A549 treated with dexamethasone at 1 μM for 4 hours (cell line): ENCODE measurements at places on chromosomes 5 and 9. TPM values are rescaled to one million over a fixed set of nuclear protein-coding genes. Genes with fewer than 3 reads are reported as not detected.

Gene TPPP
- total RNA-seq = 5.4 to 9.8 TPM (median 8.1 TPM) in 5 replicates

Gene MARCOL
- not detected in 5 replicates for total RNA-seq

Gene ANKRD31
- total RNA-seq = 0.03 to 0.06 TPM (median 0.05 TPM) in 4 of 5 replicates, not detected in the other

Gene EPB41L4B
- total RNA-seq = 24.6 to 33.9 TPM (median 32.2 TPM) in 5 replicates

Gene GOLGA1
- 9.6 to 12.0 TPM (median 11.1 TPM) in 5 replicates for total RNA-seq

Gene WDR41
- 38.8 to 54.6 TPM (median 46.6 TPM) in 5 replicates for total RNA-seq

Gene FOXD4L4
- 0.04 to 0.07 TPM (median 0.05 TPM) in 3 of 5 replicates, not detected in the others for total RNA-seq

Gene PLAC8L1
- total RNA-seq = 0.21 to 0.38 TPM (median 0.27 TPM) in 3 of 5 replicates, not detected in the others

Gene VLDLR
- total RNA-seq = 17.1 to 21.1 TPM (median 19.5 TPM) in 5 replicates

Gene TMOD1
- total RNA-seq = 1.6 to 2.0 TPM (median 1.7 TPM) in 5 replicates

Gene SPINK4
- not detected in 5 replicates for total RNA-seq

Gene TMEM215
- 0.02 TPM in 3 of 5 replicates, not detected in the others for total RNA-seq

Gene IFNA21
- total RNA-seq = not detected in 5 replicates
